Tibial nerve (tissue), 4 donors: ENCODE measurements at places on chromosomes 3 and 15. TPM values are rescaled to one million over a fixed set of nuclear protein-coding genes. Genes with fewer than 3 reads are reported as not detected.
A peak's percentile ranks its signal among the peaks of the same experiment; 100 is the strongest.

The CIDEC gene
- 188 TPM for total RNA-seq

DNA sequence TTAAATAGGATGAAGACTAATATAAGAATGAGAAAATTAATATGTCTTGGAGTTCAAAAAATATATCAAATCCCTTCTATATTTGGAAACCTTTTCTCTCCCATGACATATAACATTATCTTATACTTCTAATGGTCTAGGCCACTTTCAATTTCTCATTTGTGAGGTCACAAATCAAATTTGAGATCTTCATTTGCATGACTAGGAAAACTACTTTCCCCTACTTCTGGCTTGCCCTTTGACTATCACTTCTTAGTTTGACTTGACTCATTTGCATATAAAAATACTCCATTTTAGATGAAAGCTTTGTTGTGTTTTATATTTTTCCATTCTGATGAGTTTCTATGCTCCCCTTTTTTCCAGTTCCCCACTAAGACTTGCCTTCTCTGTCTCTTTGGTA is 598.6 kb upstream of the TBL1XR1 start:
- no peak for DNase-seq
- H3K27ac ChIP-seq, result no peak overlapping the region
- no peaks in the 10 kb centered on the region for H3K27me3 ChIP-seq
- no peak overlapping the region for H3K4me3 ChIP-seq
- no peaks in the 10 kb centered on the region for H3K4me1 ChIP-seq
- no peaks in the 10 kb centered on the region for H3K36me3 ChIP-seq

DNA sequence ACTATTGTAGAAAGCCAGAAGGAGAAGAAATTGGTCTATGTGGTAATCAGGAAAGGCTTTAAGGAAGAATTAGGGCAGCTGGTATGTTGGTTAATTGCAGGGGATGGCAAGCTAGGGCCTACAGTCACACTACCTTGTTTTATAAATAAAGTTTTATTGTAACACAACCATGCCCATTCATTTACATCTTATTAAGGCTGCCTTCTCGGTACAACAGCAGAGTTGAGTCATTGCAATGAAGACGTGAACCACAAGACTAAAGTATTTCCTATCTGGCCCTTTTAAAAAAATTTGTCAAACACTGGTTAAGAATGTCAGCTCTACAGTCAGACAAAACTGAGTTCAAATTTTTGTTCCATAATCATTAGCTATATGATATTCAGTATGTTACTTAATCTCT is 8.3 kb downstream of the SERPINI1 start:
- H3K4me3 ChIP-seq, result no peak overlapping the region
- no peaks in the 10 kb centered on the region for H3K4me1 ChIP-seq
- no peaks in the 10 kb centered on the region for H3K27me3 ChIP-seq
- no peak overlapping the region for H3K27ac ChIP-seq
- no peaks in the 10 kb centered on the region for H3K36me3 ChIP-seq
- no peak for DNase-seq

DNA sequence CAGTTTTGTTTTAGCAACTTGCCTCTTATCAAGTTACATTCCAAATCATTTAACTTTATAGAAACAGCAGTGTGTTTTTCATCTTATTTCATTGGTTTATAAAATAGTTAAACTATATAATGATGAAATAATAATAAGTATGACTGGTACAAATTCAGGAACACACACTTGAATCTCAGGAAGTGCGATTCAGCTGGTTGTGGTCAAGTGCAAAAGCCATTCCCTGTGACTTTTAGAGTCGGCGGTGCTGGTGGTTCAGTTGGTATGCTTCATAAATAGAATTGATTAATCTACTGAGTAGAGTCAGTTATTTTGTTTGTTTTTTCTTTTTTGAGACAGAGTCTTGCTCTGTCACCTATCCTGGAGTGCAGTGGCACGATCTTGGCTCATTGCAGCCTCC is 22.7 kb downstream of the SACM1L start:
- no peak overlapping the region for H3K27ac ChIP-seq
- DNase-seq, result no peak
- H3K4me1 ChIP-seq, result no peaks in the 10 kb centered on the region
- no peak overlapping the region for H3K4me3 ChIP-seq
- peaks cover 8% of the 10 kb centered on the region for H3K36me3 ChIP-seq

DNA sequence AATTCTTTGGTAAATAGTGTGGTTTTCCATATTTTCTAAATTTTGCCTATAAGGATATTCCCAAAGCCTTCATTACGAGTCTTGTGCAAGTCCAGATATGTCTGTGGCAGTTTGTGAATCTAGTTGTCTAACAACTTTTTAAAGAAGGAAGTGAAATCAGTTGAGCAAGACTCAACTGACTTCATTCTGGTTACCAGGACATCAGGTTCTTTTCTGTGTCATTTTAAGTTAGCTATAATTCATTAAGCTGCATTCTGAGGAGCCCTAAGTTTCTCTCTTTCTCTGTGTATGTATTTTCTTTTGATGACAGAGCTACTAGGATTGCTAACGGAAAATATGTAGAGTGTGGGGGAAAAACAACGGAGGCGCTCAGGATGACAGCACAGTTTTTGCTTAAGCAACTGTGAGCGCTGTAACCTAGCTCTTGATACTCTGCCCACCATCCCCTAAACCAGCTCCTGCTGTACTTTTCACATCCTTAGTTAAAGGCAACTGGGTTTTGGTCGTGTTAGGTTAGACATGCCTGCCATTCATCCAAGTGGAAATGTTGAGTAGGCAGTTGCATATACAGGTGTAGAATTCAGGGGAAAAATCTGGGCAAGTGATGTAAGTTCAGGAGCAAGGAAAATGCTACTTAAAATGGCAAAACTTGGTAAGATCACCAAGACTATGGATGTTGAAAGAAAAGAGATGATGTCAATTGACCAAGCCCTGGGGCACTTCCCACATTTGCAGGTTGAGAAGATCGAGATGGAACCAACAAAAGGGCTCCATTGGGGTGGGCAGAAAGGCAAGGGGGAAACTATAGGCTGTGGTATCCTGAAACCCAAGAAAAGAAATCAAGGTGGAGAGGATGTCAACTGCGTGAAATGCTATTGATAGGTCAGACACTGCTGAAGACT is 9.2 kb downstream of the MFSD1 start:
- H3K36me3 ChIP-seq, result peaks cover 83% of the 10 kb centered on the region
- no peaks in the 10 kb centered on the region for H3K4me1 ChIP-seq
- no peak overlapping the region for H3K27ac ChIP-seq
- H3K27me3 ChIP-seq, result no peaks in the 10 kb centered on the region
- no peak overlapping the region for H3K4me3 ChIP-seq

DNA sequence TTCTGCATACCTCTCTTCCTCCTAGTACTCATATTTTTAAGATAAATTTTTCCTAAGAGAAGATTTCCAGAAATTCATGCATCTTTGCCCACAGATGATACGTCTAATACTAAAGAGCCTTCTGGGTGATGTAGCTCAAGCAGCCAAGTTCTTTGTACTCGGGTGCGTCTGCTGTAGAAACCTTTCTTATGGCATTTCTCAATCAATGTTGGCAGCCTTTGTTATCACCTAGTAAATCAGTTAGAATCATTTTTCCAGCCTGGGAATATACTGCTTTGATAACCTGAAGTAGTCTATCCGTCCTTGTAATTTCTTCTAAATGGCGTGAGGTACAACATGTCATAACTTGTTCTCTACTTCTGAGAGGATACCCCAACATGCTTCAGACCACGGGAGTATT is 104.5 kb downstream of the GOLIM4 start:
- DNase-seq, result no peak
- no peaks in the 10 kb centered on the region for H3K4me1 ChIP-seq
- no peaks in the 10 kb centered on the region for H3K36me3 ChIP-seq
- no peak overlapping the region for H3K27ac ChIP-seq
- H3K27me3 ChIP-seq, result no peaks in the 10 kb centered on the region
- H3K4me3 ChIP-seq, result no peak overlapping the region

DNA sequence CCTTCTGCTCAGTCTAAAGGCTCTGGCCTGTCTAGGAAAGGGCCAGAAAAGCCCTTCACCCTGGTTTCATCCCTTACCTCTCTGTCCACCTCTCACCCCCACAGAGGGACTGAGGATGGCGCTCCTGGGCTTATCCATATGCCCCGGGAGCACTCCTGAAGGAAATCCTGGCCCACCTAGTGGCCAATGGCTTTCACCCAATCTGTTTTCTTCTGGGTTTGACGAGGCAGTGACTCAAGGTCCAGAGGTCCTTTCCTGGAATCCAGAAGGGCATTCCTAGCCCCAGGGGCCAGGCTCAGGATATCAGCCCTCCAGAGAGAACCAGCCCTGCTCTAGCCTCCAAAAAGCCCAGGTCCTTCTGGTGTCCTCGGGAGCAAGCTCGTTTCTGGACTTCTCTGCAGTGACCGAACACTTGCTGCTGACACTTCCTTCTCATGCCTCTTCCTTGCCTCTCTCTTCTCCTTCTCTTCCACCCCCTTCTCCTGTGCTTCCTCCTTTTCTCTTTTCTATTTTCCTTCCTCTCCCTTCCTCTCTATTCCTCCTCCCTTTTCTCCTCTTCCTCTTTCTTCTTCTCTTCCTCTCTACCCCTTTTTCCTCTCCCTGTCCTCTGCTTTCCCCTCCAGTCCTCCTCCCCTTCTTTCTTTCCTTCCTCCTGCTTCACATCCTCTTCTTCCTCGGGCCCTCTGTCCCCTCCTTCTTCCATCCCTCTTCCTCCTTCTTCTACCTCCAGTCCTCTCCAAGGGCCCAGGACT is 59.6 kb downstream of the RHCG start:
- H3K27me3 ChIP-seq, result peaks cover 61% of the 10 kb centered on the region
- DNase-seq, result no peak
- no peaks in the 10 kb centered on the region for H3K4me1 ChIP-seq
- H3K4me3 ChIP-seq, result no peak overlapping the region

The PRSS50 gene
- 0.42 TPM for total RNA-seq

- no peak overlapping the region for H3K27ac ChIP-seq
- no peaks in the 10 kb centered on the region for H3K4me1 ChIP-seq
- no peaks in the 10 kb centered on the region for H3K36me3 ChIP-seq
- H3K4me3 ChIP-seq, result no peak overlapping the region
Observed at GRCh38 chr15:41633609-41634008, 26.6 kb upstream of the MGA start.

GRCh38 chr15:85282504-85283115 is 97.8 kb upstream of the AKAP13 start:
- H3K4me1 ChIP-seq, result no peaks in the 10 kb centered on the region
- no peak overlapping the region for H3K27ac ChIP-seq
- H3K27me3 ChIP-seq, result no peaks in the 10 kb centered on the region
- H3K36me3 ChIP-seq, result no peaks in the 10 kb centered on the region
- no peak for DNase-seq

The FETUB gene
- total RNA-seq, result not detected

The TJP1 gene
- total RNA-seq, result 413 TPM

The CIB2 gene
- 11.0 TPM for total RNA-seq

The NTRK3 gene
- 85.9 TPM for total RNA-seq

DNA sequence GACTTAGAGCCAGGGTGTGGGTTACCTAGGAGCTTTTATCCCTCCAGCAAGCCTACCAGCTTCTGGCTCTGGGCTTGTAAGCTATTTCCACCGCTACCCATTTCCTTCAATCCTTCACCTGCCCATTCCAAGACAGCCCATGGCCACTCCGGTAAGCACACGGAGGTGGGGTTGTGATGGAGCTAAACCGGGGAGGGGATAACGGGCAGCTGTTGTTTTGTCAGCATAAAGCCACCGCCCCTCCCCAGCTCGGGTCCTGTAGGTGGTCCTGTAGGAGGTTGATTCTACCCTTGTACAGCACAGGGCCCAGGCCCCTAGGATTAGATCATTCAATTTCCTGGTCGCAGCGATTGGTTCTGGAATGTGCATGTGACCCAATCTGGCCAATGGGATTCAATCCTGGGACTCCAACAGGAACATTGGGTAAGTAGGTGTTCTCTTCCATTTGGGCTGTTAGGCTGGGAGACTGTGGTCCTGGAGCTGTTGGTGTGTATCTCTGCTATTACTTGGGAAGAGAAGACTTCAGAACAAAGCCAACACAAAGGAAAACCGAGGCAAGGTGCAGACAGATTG is 150.6 kb downstream of the RAB11A start:
- H3K36me3 ChIP-seq, result no peaks in the 10 kb centered on the region
- no peak overlapping the region for H3K4me3 ChIP-seq
- no peaks in the 10 kb centered on the region for H3K27me3 ChIP-seq
- no peak overlapping the region for H3K27ac ChIP-seq
- H3K4me1 ChIP-seq, result peaks cover under 1% of the 10 kb centered on the region
- DNase-seq, result no peak

The CD200R1 gene
- total RNA-seq, result 2.1 TPM

The POPDC2 gene
- 3.3 TPM for total RNA-seq

- no peak overlapping the region for H3K4me3 ChIP-seq
- H3K27me3 ChIP-seq, result no peaks in the 10 kb centered on the region
- H3K36me3 ChIP-seq, result no peaks in the 10 kb centered on the region
- H3K27ac ChIP-seq, result no peak overlapping the region
Observed at GRCh38 chr15:69535101-69535638, 82.6 kb downstream of the RPLP1 start.

DNA sequence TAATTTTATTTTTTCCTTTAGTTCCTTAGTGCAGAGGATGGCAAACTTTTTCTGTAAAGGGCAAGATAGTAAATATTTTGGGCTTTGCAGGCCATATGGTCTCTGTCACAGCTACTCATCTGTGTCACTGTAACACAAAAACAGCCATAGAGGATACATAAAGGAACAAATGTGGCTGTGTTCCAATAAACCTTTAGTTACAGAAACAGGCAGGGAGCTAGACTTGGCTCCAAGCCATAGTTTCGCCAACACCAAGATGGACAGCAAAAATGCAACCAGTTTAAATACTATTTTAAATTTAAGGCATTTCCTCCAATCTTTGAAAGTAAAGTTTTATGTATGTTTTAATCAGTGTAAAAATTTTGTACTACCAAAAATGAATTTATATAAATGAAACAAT is 753.4 kb downstream of the FHIT start:
- no peak overlapping the region for H3K27ac ChIP-seq
- no peak overlapping the region for H3K4me3 ChIP-seq
- no peaks in the 10 kb centered on the region for H3K27me3 ChIP-seq
- no peaks in the 10 kb centered on the region for H3K4me1 ChIP-seq
- DNase-seq, result no peak

The LIPC gene
- 11.2 TPM for total RNA-seq

GRCh38 chr15:70318594-70319465 is 221.1 kb upstream of the TLE3 start:
- DNase-seq, result peak; percentile 35
- no peaks in the 10 kb centered on the region for H3K27me3 ChIP-seq
- H3K4me3 ChIP-seq, result no peak overlapping the region
- H3K36me3 ChIP-seq, result no peaks in the 10 kb centered on the region
- peak overlapping the region; percentile 58 for H3K27ac ChIP-seq

The TEX55 gene
- total RNA-seq, result not detected

The DAZL gene
- not detected for total RNA-seq

DNA sequence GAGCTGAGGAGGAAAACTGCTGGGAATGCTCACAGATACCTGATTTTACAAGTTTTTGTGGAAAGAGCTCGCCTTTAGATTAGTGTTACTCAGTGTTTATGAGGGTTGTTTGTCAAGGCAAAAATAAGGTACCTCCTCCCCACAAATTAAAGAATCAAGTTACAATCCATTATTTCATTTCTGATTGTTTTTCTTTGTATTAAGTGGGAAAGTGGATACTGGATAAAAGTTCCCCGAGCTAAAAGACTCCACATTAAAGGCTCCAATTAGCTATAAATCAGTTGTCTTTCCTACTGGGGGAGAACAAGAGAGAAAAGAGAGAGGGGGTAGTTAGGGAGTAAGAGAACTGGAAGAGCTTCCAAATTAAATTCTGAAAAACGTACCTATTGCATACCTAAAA is 1.9 kb downstream of the ALDH1A2 start:
- no peak overlapping the region for H3K4me3 ChIP-seq
- H3K4me1 ChIP-seq, result no peaks in the 10 kb centered on the region
- DNase-seq, result no peak
- no peaks in the 10 kb centered on the region for H3K27me3 ChIP-seq
